ENCODE measurements at places on chromosomes 7 and 10. TPM values are rescaled to one million over a fixed set of nuclear protein-coding genes. Genes with fewer than 3 reads are reported as not detected.

Gene CDHR3
- total RNA-seq = 7.8 TPM

Gene OR9A2
- 0.22 TPM for total RNA-seq

Gene ADARB2
- 0.86 TPM for total RNA-seq

Gene CASD1
- total RNA-seq = 24.3 TPM

Gene ANKRD1
- 0.52 TPM for total RNA-seq

Gene METTL2B
- 29.9 TPM for total RNA-seq

Gene DMBT1
- total RNA-seq = 0.13 TPM

Gene MCM10
- 4.1 TPM for total RNA-seq

Gene CAV1
- total RNA-seq = 374 TPM

Gene SLC26A5
- total RNA-seq = not detected

Gene IFIT5
- total RNA-seq = 42.4 TPM

Gene CDH23
- total RNA-seq = 4.3 TPM

Gene LEP
- total RNA-seq = 0.11 TPM

Gene SPDYE16
- total RNA-seq = not detected

Gene SAP25
- total RNA-seq = not detected

Gene ZNF277
- 53.3 TPM for total RNA-seq

Gene CCDC7
- total RNA-seq = 24.8 TPM

Gene SFTPA1
- not detected for total RNA-seq

Gene SPDYE2
- not detected for total RNA-seq

Gene LRRC61
- total RNA-seq = 3.5 TPM

Gene CNNM1
- total RNA-seq = 0.11 TPM

Gene CRPPA
- 2.7 TPM for total RNA-seq

Gene ERVW-1
- not detected for total RNA-seq

Gene HSPA14
- total RNA-seq = 16.2 TPM

Gene UCMA
- total RNA-seq = not detected

Gene ADIRF
- 50.6 TPM for total RNA-seq

Gene STK31
- 0.22 TPM for total RNA-seq

Gene ANXA8L1
- total RNA-seq = 0.32 TPM

Gene PLAU
- total RNA-seq = 42.2 TPM

Gene KEL
- not detected for total RNA-seq

Gene SEMA3D
- total RNA-seq = 10.3 TPM

Gene KIAA1217
- 17.0 TPM for total RNA-seq

Gene PAPOLB
- total RNA-seq = 0.39 TPM
